ENCODE measurements at places on chromosomes 1 and 21.

- DNase-seq, result no peak
These were observed 10.0 kb upstream of the CDA start for GRCh38 chr1:20578721-20579395.

GRCh38 chr1:207581496-207582153 lies 63.3 kb upstream of the CR1L start:
- no peak for DNase-seq

GRCh38 chr1:67489643-67490042 lies 59.4 kb upstream of the SERBP1 start:
- no peak for DNase-seq

DNA sequence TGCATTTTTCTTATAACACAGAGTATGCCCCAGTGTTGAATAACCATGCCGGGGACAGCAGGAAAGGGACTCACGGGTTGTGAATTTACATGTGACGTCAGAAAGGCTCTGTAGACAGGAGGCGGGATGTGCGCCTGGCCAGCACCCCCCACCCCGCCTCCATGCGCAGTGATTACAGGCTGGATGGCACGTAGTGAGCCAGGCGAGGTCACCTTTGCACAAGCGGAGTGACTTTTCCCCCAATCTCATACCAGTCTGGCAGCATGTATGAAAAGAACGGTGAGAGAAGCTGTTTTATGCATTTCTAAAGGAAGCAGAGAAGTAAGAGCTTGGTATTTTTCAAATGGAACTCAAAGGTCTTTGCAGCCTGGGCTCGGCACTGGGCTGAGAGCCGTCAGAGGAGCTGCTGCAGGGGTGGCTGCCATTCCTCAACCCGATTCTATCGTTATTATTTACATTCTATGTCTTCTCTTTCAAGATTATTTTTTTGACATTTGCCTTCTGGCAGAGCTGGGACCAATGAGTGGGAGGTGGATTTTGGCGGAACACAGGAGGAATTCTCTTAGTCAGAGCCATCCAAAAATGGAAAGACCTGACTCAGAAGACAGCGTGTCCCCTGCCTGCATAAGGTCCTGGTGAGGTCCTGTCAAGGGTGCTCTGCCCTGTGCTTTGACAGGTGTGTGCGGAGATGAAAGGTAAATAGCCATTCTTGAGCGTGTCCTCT lies 115.6 kb upstream of the SLC45A1 start:
- DNase-seq, result no peak

GRCh38 chr1:81699234-81699633 lies 101.5 kb upstream of the ADGRL2 start:
- no peak for DNase-seq

- no peak for DNase-seq
These were observed 173.5 kb downstream of the DISC1 start for GRCh38 chr1:231800108-231800507.

DNA sequence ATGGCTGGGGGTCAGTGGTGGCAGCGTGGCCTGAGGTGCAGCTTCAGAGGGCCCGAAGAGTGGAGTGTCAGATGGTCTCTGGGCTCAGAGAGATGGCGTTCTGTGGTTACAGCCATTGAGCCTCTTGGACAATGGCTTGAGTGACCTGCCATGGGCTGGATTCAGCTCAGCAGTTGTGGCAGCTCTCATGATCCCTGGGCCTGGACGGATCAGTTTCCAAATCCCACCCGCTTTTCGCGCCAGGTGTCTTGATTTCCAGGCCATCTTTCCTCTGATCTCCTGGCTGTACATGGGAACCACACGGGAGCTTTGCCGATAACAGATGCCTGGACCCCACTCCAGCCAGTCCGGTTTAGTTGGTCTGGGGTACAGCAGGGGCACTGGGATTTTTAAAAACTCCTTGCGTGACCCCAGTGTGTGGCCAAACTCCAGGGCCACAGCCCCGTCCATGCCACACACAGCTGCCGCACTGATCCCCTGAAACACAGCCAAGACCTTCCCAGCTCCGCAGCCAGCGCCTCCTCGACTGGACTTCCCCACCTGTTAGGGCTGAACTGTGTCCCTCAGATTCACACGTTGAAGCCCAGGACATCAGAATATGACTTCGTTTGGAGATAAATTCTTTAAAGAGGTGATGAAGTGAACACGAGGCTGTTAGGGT lies 67.9 kb downstream of the ATP5PO start:
- DNase-seq, result no peak

GRCh38 chr1:5971471-5972197 lies 20.6 kb downstream of the NPHP4 start:
- no peak for DNase-seq

- no peak for DNase-seq
These were observed 11.5 kb downstream of the AZIN2 start for GRCh38 chr1:33092438-33092837.

GRCh38 chr21:42312626-42313104 lies 2.5 kb downstream of the TFF3 start:
- DNase-seq, result no peak

DNA sequence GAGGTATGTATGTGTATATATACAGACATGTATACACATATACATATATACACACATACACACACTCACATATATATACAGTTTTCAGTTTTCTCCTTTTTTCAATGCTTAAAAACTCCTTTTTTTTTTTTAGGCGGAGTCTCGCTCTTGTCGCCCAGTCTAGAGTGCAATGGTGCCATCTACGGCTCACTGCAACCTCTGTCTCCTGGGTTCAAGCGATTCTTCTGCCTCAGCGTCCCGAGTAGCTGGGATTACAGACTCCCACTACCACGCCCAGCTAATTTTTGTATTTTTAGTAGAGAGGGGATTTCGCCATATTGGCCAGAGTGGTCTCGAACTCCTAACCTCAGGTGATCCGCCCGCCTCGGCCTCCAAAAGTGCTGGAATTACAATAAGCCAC lies 27.0 kb downstream of the STYXL2 start:
- DNase-seq, result no peak

GRCh38 chr1:212609701-212610574 lies 1.4 kb downstream of the ATF3 start:
- DNase-seq, result no peak

DNA sequence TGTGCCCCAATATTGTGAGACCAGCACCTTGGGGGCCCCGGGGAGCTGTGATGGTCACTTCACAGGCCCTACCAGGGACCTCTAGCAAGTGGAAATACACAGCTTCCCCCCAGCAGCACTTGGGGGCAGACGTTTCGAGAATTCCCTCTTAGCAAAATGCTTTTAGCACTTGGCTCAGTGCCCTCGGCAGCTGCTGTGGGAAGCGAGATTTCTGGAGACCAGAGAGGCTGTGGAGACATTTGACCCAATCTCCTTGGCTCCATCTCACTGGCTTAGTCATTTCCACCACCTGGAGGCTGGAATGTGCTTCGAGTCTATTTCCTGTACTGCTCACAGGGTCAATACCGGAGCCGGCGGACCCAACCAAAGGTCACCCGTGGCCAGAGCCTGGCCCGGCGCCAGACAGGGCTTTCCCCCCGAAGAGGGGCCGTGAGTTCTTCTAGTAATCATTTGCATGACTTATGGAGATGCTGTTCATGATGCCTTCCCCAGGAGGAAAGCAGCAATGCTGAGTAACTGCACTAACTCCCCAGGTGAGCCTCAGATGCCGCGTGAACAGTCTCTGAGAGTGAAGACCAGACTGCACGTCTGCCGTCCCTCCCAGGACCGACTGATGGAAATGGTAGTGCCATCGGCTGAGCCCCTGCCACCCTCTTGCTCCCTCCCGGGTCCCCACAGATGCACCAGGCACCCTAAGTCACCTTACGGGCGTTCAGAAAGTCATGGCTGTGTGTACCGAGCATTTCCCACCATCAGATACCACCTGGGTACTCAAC lies 4.4 kb upstream of the C2CD2 start:
- no peak for DNase-seq

DNA sequence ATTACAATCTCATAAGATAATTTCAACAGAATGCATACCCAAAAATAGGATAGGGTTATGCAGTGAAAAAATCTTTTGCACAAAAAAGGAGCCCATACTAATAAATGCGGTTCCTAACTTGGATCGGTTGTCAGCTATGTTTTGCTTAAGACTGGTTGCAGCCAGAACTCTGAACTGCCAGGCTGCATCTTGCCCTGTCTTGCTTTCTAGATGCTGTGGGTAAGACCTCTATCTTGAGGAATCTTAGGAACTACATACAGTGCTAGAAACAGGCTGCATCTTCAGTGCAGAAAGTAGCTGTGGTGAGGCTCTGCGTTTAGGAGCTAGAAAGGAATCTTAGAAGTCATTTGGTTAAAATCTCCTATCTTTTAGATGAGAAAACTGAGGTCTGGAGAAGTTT lies 45.6 kb upstream of the PLA2G4A start:
- no peak for DNase-seq

Measured in cerebellar nuclear complex (tissue), 1 donor.